Endothelial cell of coronary artery (primary cell): ENCODE measurements at places on chromosomes 4 and X. TPM values are rescaled to one million over a fixed set of nuclear protein-coding genes. Genes with fewer than 3 reads are reported as not detected.

PCDH11X gene
- not detected in 2 replicates for total RNA-seq

EMCN gene
- 22.8 and 40.8 TPM in 2 replicates for total RNA-seq

EFNB1 gene
- 73.6 and 73.9 TPM in 2 replicates for total RNA-seq

PNMA3 gene
- total RNA-seq, result not detected in 2 replicates

MAGEA2 gene
- not detected in 2 replicates for total RNA-seq

C4orf51 gene
- total RNA-seq, result not detected in 2 replicates

LAMP2 gene
- 80.4 and 121 TPM in 2 replicates for total RNA-seq

JADE3 gene
- total RNA-seq, result 9.8 and 11.2 TPM in 2 replicates

PDLIM3 gene
- 17.1 and 85.7 TPM in 2 replicates for total RNA-seq

MORC4 gene
- total RNA-seq, result 13.6 and 14.3 TPM in 2 replicates

CT47B1 gene
- total RNA-seq, result not detected in 2 replicates

APLN gene
- 92.7 and 138 TPM in 2 replicates for total RNA-seq

GNL3L gene
- 28.9 and 31.5 TPM in 2 replicates for total RNA-seq

KLB gene
- under 0.01 TPM in 1 of 2 replicates, not detected in the other for total RNA-seq

SOWAHD gene
- total RNA-seq, result not detected in 2 replicates

BMX gene
- 148 and 192 TPM in 2 replicates for total RNA-seq

LRP2BP gene
- total RNA-seq, result 0.45 and 0.47 TPM in 2 replicates

TLR6 gene
- total RNA-seq, result 1.1 and 1.9 TPM in 2 replicates

KIF4A gene
- 8.4 and 17.8 TPM in 2 replicates for total RNA-seq

SASH3 gene
- not detected in 2 replicates for total RNA-seq

CT45A2 gene
- not detected in 2 replicates for total RNA-seq

NKX1-1 gene
- total RNA-seq, result not detected in 2 replicates

PCDH19 gene
- total RNA-seq, result 0.47 and 1.2 TPM in 2 replicates
